ENCODE measurements at places on chromosomes 6 and 20.

- peak; percentile 33 for DNase-seq
Measured at GRCh38 chr6:40587240-40588069, at the start of gene LRFN2. LRFN2 (minus strand) TSS chr6:40587364.

DNA sequence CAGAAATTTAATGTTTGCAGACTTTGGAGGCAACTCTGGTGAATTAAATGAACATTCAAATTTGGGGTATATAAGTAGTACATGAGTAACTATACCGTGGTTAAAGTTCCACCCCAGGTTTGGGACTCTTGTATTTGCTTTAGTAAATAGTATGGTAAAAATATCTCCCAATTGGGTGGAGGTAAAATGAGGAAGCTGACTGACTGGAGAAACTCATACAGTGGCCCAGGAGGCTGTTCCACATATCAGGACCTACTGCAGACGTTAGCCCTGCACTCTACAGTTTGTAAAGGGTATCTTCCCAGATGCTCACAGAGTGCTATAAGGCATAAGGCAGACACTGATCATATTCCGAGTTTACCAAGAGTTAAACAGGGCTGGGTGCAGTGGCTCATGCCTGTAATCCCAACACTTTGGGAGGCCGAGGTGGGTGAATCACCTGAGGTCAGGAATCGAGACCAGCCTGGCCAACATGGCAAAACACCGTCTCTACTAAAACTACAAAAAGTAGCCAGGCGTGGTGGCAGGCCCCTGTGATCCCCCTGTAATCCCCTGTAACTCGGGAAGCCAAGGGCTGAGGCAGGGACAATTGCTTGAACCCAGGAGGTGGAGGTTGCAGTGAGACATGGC is 53.7 kb downstream of the CPXM1 start:
- no peak for DNase-seq

- no peak for DNase-seq
Measured at GRCh38 chr20:62511300-62511914, 35.6 kb upstream of the GATA5 start.

DNA sequence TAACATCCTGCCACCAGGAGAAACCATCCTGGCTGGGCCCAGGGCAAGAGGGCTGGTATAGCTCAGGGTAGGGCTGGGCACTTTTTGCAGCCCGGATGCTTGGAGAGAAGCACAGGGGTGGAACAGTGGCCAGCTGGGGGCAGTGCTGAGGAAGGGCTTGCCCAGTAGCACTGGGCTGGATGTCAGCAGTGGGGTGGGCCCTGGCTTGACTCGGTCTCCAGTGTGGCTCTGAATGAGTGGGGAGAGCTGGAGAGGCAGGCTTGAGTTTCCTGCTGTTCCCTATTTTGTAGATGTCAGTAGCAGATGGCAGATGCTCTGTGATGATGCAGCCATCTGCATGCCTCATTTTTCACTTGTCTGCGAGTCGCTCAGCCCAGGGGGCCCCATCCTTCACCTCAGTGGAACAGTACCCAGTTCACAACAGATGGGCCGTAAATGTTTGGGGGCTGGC is 56.3 kb upstream of the TULP1 start:
- DNase-seq, result peak; percentile 58

DNA sequence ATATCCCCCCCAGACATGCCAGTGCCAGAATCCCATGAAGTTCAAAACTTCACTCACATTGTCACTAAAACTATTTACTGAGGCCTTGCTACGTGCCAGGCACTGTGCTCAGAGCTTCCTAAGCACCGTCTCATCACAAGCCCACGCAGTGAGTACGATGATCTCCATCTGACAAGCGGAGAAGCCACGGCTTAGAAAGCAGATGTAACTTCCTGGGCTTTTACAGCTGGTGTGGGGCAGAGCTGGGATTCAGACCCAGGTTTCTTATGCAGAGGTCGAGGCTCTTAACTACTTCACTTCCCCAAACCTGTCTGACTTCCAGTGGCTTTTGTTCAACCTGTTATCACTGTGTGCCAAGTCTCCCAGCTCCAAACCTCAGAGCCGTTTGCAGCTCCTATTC is 8.3 kb downstream of the MDGA1 start:
- DNase-seq, result no peak

DNA sequence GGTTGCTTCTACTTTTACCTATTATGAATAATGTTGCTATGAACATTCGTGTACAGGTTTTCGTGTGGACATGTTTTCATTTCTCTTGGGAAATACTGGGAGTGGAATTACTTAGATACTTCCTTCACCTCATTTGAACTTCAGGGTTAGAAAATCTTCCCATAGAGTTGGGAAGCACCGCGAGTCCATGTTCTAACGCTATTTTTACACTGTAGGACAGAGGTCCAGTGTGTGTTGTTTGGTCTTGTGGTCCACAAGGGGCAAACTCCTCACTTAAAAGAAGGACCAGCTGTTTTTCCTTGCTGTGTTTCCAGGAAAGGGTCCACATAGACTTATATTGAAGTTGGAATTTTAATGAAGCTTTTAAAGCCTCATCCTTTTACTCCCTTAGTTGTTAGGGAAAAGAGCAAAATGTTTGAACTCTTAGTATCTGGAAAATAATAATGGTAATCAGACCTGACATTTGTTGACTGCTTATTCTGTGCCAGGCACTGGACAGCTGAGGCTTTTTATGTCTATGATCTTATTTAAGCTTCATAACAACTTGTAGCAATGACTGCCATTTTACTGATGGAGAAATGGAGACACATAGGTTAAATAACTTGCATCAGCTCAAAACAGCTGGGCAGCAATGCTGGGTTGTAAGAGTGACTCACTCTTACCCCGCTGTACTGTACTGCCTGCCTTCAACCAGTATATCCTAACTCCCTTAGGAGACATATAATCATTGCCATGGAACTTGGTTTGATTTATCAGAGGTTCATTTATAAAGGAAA is 52.0 kb downstream of the CDC5L start:
- DNase-seq, result no peak

DNA sequence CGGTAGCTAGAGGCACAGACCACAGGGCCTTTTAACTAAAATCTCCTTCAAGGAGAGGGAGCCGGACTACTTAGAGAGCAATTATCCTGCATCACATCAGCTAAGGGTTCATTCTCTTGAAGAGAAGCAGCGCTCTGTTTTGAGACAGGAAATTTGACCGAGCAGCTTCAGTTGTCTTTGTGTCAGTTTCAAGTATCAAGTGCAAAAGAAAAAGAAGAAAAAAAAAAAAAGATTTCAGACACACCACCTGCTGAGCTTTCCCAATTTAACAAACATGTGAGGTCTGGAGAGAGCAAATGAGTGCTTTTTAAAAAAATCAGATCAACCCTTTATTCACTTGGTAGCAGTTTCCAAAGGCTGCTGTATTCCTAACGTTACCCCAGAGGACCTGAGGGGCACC is 273.5 kb upstream of the POU3F2 start:
- no peak for DNase-seq

DNA sequence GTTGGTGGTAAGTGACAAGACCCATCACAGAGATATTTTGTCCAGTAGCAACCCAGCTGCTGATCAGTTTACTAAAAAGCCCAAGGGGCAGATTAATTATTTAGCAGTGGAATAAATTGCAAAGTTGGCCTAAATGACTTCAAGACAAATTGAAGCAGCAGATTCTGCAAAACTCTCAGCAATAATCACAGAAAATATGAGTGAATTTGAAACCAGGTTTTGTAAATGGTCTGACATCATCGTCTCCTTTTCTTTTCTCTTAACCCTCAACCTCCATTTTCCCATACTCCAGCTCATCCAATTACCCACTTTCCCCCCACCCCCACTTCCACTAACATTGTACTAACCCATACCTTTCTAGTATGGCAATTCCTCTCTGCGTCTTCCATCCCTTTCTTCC is 11.3 kb upstream of the PTPRK start:
- DNase-seq, result no peak
